Activated T-helper 1 cell treated with Interleukin-2 at 50 U/mL for 16 hours (primary cell): ENCODE measurements at places on chromosomes 12 and 14.

- DNase-seq, result no peak
Measured at GRCh38 chr12:92541731-92542130, 161.1 kb upstream of the PLEKHG7 start.

- DNase-seq, result no peak
Measured at GRCh38 chr12:132511516-132512196, 21.7 kb downstream of the FBRSL1 start.

DNA sequence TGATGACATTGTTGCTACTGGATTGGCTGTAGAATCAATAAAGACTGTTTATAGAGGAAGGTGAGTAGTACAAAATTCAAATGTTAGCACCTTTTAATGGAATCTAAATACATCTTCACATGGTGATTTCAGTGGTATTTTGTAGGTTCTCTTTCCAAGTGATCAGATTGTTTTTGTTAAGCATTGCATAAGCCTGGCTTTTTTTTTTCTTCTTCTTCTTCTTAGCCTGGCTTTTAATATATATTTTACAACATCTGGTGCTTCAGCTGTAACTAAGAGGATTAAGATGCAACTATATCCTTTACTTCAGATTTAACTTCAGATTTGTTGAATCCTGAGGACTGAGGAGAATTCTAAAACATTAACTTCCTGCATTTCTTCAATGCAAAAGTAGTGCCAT is 57.3 kb upstream of the ATF1 start:
- no peak for DNase-seq

- no peak for DNase-seq
Measured at GRCh38 chr14:92247947-92248346, 75.0 kb upstream of the SLC24A4 start.

DNA sequence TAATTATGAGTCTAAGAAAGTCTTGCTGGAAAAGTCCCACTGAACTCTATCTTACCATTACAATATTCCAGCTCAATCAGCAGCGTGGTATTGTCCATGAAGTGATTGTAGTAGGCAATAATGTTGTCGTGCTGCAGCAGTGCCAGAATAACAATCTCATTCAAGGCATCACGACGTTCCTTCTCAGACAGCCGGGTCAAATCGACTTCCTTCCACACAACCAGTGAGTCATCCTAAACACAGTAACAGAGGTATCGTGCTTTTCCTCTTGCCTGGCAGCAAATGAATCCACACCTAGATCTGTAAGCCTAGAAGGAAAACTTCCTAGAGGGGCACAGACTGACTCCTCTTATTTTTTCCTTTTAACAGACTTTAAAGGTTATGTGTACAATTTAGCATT is 2.9 kb downstream of the NEK9 start:
- DNase-seq, result no peak

DNA sequence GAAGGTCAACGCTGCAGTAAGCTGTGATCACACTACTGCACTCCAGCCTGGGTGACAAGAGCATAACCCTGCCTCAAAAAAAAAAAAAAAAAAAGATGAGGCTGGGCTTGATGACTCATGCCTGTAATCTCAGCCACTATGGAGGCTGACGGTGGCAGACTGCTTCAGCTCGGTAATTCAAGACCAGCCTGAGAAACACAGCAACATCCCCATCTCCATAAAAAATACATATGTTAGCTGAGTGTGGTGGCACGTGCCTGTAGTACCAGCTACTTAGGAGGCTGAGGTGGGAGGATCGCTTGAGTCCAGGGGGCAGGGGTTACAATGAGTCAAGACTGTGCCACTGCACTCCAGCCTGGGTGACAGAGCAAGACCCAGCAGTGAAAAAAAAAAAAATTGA is 50.4 kb downstream of the GXYLT1 start:
- DNase-seq, result no peak

DNA sequence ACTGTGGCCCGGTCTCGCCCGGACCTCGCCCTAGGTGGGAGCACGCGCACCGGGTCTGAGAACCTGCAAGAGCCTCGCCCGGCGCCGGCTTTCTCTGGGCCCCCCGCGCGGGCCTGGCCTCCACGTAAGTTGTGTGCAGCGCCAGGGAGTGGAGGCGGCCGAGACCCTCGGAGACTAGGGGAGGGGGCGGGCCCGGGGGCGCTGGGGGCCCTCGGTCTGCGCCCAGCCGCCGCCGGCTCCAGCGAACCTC is 183 bp upstream of the PRMT8 start:
- DNase-seq, result no peak
